A549 treated with CpdA at 1 μM for 4 hours (cell line): ENCODE measurements at places on chromosomes 5 and 9. TPM values are rescaled to one million over a fixed set of nuclear protein-coding genes. Genes with fewer than 3 reads are reported as not detected.

TTC1 gene
- 66.2 to 78.4 TPM (median 67.0 TPM) in 5 replicates for total RNA-seq

OTP gene
- 0.06 to 0.14 TPM (median 0.10 TPM) in 4 of 5 replicates, not detected in the other for total RNA-seq

CDX1 gene
- not detected in 5 replicates for total RNA-seq

TMC1 gene
- total RNA-seq, result 0.05 to 0.14 TPM in 2 of 5 replicates, not detected in the others

PCDHB13 gene
- total RNA-seq, result 0.02 to 0.08 TPM (median 0.07 TPM) in 5 replicates

CERCAM gene
- total RNA-seq, result 31.8 to 43.4 TPM (median 33.7 TPM) in 5 replicates
